ENCODE measurements at places on chromosomes 1 and 21. TPM values are rescaled to one million over a fixed set of nuclear protein-coding genes. Genes with fewer than 3 reads are reported as not detected.

- DNase-seq: no peak
Observed at GRCh38 chr1:112373806-112374205, 22.2 kb upstream of the CTTNBP2NL start.

DNA sequence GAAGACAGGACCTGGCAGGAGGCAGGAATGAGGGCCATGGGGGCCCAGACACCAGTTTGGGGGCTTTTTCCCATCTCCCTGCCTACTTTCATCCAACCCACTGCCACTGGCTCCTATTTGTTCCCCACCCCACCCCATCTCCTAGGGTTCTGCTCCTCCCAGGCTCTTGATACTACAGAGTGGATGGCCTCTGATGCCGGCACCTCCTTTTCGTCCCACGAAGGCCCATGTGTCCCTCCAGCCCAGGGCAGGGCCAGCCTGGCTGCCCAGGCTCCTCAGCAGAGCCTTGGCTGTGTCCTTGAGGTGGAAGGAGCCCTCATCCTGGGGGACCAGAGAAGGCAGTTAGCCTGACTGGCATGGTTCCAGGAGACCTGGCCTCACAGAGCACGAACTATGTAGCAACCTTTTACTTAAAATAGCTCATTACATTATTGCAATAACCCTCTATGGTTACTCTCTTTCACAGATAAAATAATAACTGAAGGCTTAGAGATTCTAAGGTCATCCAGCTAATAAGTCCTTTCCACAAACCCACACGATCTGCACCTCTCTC, 3.5 kb downstream of the POMGNT1 start:
- no peak for DNase-seq

DNA sequence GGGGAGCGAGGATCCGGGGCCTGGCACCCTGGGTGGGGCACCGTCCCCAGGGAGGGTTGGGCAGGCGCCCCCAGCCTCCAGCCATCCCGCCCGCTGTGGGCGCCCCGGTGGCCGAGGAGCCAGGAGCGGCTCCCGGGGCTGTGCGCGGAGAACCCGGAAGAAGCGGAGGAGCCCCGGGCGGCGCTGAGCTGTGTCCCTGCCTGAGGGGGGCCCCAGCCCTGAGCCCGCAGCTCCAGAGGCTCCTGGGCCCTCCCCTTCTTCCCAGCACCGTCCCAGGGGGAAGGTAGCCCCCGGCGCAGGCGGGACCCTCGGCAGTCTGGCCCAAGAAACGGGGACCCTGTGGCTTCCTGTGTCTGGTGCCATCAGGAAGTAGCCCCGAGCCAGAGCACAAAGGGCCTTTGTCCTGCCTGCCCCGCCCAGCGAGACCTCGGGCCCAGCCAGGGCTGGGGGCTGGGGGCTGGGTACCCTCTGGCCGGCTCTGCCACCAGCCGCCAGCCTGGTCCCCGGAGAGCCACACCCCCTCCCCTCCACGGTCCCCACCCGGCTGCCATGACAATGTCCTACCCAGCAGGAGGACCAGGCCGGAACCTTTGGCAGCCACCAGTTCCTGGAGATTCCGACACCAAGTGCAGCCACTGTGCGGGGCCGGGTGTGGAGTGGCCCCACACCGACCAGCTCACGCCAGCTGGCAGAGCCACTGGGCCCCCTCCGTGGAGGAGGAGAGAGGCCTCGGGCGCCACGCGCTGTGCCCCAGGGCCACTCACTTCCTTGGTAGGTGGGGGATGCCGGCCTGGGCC, 15.6 kb upstream of the TTLL10 start:
- no peak for DNase-seq

DNA sequence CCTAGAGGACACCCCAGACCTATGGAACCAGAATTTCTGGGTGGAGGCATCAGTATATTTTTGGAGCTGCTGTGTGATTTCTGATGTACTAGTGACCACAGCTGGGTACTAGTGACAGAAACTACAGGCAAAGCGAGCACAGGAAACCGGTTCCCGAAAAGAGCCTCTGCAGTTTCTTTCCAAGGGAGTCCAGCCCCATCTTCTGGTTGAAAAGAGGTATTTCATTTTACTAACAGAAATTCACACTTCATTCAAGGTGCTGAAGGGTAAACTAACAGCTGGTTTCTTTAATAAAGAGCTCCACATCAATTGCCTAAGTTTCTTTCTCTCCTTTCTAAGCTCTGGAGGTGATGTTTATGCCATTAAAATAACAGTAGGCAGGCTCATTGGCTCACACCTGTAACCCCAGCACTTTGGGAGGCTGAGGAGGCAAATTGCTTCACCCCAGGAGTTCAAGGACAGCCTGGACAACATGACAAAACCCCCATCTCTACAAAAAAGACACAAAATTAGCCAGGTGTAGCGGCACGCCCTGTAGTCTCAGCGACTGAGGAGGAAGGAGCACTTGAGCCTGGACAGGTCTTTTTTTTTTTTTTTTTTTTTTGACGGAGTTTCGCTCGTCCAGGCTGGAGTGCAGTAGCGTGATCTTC, 22.0 kb downstream of the THAP3 start:
- peak; percentile 24 for DNase-seq

DNA sequence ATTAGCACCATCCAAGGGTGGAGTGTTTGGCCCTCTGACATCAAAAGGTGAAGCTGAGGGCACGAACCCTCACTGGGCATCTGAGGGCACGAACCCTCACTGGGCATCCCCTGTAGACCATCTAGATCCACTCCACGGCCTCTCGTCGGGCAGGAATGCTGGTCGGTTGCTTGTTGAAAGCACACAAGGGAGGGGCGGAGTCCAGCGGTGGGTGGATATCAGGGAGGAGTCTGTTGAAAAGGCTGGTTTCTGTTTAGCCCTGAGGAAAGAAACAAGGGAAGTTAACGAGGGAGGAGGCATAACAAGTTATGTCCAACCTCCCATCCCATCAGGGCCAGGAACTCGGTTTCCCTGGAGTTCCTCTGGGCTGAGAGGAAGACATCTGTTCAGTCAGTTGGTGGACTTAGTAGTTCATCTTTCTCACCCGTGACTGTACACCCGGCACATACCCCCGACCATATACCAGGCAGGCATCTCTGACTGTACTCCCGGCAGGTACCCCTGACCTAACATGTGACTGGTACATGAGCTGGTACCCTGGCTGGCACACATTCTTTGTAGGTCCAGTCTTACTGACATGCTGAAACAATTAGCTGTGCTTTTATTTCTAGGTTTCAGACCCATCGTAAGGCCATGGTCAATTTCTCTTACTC, 32.1 kb upstream of the PDE9A start:
- DNase-seq: no peak

DNA sequence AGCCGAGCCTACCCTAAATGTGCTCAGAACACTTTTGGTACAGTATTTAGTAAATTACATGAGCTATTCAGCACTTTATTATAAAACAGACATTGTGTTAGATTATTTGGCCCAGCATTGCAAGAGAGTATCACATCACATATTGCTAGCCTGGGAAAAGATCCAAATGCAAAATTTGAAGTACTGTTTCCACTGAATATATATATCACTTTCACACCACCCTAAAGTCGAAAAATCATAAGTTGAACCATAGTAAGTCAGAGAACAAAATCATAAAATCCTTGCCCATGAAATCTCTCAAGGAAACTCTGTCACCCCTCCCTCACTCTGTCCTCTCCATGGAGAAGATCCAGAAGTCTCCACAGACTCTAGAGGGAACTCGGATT, 33.1 kb downstream of the RGS8 start:
- DNase-seq: no peak

IVNS1ABP gene
- 43.1 TPM for total RNA-seq

LAMTOR5 gene
- 166 TPM for total RNA-seq

VPS45 gene
- total RNA-seq: 28.5 TPM

KRTAP19-6 gene
- total RNA-seq: not detected
